ENCODE measurements at places on chromosomes 11 and 22. TPM values are rescaled to one million over a fixed set of nuclear protein-coding genes. Genes with fewer than 3 reads are reported as not detected.
A peak's percentile ranks its signal among the peaks of the same experiment; 100 is the strongest.

The CRYAB gene
- not detected for total RNA-seq

The TTC36 gene
- total RNA-seq, result not detected

The GLB1L3 gene
- 0.09 TPM for total RNA-seq

The HBG2 gene
- total RNA-seq, result not detected

The PHOX2A gene
- not detected for total RNA-seq

The SCN4B gene
- 7.1 TPM for total RNA-seq

The TBX10 gene
- not detected for total RNA-seq

The LIN7C gene
- total RNA-seq, result 44.5 TPM

The GRM5 gene
- not detected for total RNA-seq

GRCh38 chr11:18527512-18527911 is 770 bp upstream of the TSG101 start:
- no peak for DNase-seq
- H3K4me3 ChIP-seq, result peak overlapping the region; percentile 89
- H3K27me3 ChIP-seq, result no peaks in the 10 kb centered on the region
- H3K4me1 ChIP-seq, result peaks cover 3% of the 10 kb centered on the region
- H3K27ac ChIP-seq, result peak overlapping the region; percentile 96
- H3K36me3 ChIP-seq, result no peaks in the 10 kb centered on the region

DNA sequence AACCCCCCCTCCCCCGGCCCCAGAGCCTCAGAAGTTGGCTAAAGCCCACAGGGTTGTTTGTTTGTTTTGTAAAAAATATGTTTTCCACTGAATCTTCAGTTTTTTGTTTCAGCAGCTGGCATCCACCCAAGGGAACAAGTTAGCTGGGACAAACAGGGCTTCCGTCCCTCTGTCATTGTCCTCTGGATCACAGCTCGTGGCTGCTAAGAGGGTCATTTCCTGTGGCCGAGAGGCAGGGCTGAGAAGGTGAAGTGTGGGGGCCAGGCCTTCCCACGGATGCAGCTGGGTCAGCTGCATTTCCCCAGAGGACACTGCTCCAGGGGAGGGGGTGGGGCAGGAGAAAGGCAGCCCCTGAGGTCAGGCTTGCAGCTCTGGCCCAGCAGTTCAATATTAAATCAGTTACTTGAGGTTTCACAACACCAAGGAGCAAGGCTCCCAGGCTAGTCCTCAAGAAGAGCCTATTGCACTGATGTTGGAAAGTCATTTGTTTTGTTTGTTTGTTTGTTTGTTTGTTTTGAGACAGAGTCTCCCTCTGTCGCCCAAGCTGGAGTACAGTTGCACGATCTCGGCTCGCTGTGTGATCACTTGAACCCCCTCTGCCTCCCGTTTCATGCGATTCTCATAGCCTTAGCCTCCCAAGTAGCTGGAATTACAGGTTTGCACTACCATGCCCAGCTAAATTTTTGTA is 34.4 kb upstream of the SMTN start:
- no peaks in the 10 kb centered on the region for H3K27me3 ChIP-seq
- H3K4me1 ChIP-seq, result peaks cover 17% of the 10 kb centered on the region
- H3K27ac ChIP-seq, result peak overlapping the region; percentile 23
- no peak overlapping the region for H3K4me3 ChIP-seq
- no peaks in the 10 kb centered on the region for H3K36me3 ChIP-seq

DNA sequence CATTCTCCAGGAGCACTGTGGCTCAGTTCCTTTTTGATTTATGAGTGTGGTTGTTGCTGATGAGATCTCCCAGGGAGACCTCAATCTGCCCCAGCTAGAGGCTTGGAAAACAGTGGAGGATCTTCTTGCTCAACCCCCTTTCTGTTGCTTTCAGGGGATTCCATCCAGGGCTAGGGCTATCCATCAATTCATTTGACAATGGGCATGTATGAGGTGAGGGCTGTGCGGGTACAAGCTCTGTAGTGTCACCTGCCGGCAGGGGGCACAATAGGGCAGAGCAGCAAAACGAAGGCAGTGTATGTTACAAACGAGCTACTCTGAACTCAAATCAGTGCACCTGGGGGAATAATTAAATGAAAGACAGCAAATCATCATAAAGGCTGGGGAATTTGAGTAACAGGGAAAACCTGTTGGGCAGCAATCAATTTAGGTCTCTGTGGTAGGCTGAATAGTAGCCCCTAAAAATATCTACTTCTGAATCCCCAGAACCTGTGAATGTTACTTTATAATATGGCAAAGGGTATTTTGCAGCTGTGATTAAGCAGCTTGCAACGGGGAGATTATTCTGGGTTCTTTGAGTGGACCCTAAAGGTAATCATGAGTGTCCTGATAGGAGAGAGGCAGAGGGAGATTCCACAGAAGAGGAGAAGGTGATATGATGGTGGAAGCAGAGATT is 170.3 kb upstream of the ZBED5 start:
- H3K4me1 ChIP-seq, result no peaks in the 10 kb centered on the region
- DNase-seq, result peak; percentile 76
- no peak overlapping the region for H3K4me3 ChIP-seq
- no peaks in the 10 kb centered on the region for H3K27me3 ChIP-seq
- no peak overlapping the region for H3K27ac ChIP-seq

- no peak overlapping the region for H3K27ac ChIP-seq
- H3K36me3 ChIP-seq, result no peaks in the 10 kb centered on the region
- DNase-seq, result no peak
- H3K4me1 ChIP-seq, result peaks cover 2% of the 10 kb centered on the region
- H3K4me3 ChIP-seq, result no peak overlapping the region
These were observed 4.2 kb downstream of the SSH3 start for GRCh38 chr11:67307545-67308001.

- peak; percentile 48 for DNase-seq
- H3K4me1 ChIP-seq, result peaks cover 11% of the 10 kb centered on the region
- no peaks in the 10 kb centered on the region for H3K36me3 ChIP-seq
These were observed 1060.1 kb downstream of the NTM start for GRCh38 chr11:132430429-132431062.

DNA sequence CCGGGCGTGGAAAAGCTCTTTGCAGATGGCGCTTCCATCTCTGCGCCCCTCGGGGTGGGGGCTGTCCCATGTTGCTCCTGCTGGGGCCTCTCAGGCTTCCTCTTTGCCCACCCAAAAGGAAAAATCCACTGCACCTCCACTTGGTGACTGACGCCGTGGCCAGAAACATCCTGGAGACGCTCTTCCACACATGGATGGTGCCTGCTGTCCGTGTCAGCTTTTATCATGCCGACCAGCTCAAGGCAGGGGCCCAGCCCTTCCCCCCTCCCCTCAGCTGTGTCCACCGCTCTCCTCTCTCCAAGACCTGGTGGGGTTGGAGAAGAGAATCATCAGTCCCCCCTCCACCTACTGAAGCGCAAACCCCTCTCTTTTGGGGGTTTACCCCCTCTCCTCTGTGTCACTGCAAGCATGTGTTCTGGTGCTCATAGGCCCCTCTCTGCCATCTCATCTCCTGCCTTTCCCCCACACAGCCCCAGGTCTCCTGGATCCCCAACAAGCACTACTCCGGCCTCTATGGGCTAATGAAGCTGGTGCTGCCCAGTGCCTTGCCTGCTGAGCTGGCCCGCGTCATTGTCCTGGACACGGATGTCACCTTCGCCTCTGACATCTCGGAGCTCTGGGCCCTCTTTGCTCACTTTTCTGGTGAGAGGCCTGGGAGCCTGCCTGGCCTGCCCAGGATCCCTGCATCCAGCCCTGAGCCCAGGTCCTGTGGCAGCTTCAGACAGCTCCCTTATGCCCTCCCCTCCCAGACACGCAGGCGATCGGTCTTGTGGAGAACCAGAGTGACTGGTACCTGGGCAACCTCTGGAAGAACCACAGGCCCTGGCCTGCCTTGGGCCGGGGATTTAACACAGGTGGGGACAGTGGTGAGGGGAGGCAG is 1.8 kb downstream of the LARGE2 start:
- DNase-seq, result peak; percentile 2
- no peak overlapping the region for H3K27ac ChIP-seq
- peaks cover 10% of the 10 kb centered on the region for H3K27me3 ChIP-seq
- H3K4me1 ChIP-seq, result peaks cover 26% of the 10 kb centered on the region

DNA sequence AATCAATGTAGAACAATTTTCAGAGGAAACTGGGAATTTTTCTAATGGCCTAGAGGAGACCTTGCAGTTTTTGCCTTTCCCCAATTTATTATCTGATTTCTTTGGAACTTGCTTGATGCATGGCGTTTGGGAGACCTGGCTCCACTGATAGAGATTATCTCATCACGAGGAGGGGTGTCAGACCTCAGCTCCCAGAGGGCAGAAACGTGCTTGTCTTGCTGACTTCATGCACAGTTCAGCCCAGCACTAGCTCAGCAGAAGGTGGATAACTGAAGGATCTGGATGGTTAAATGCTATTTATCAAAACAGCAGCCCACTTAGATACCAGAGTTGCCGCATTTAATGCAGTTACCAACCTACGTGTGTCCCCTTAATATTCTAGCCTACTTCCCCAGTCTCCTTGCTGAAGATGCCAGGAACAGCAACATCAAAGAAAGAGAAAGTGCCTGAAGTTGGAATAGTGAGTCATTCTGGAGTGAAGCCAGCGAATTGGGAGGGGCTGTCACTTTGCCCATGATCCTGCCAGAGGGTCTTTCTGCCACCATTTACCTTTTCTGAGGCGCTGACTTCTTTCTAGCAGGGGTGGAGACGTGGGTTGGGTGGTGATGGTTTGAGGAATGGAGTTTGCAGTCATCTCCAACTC is 133.5 kb upstream of the CADM1 start:
- H3K36me3 ChIP-seq, result no peaks in the 10 kb centered on the region
- H3K27me3 ChIP-seq, result no peaks in the 10 kb centered on the region
- H3K4me3 ChIP-seq, result no peak overlapping the region
- peaks cover 19% of the 10 kb centered on the region for H3K4me1 ChIP-seq
- no peak for DNase-seq

DNA sequence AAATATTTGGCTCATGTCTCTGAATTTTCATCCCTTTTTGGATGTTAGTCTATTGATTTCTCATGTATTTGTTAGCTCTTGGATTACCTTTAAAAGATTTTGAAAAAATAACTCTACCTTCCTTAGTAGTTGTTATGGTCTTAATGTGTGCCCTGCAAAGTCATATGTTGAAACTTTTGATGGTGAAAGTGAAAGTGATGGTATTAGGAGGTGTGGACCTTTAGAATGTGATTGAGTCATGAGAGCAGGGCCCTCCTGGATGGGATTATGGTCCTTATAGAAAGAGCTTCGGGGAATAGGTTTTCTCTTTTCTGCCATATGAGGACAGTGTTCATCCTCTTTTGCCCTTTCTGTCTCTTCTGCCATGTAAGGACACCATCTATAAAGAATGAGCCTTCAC is 33.6 kb upstream of the MPPED2 start:
- no peaks in the 10 kb centered on the region for H3K27me3 ChIP-seq
- no peak overlapping the region for H3K4me3 ChIP-seq
- no peak for DNase-seq

GRCh38 chr11:106765469-106766258 is 252.6 kb downstream of the GUCY1A2 start:
- no peaks in the 10 kb centered on the region for H3K4me1 ChIP-seq
- H3K4me3 ChIP-seq, result no peak overlapping the region
- H3K27ac ChIP-seq, result no peak overlapping the region
- H3K27me3 ChIP-seq, result no peaks in the 10 kb centered on the region
- DNase-seq, result no peak

DNA sequence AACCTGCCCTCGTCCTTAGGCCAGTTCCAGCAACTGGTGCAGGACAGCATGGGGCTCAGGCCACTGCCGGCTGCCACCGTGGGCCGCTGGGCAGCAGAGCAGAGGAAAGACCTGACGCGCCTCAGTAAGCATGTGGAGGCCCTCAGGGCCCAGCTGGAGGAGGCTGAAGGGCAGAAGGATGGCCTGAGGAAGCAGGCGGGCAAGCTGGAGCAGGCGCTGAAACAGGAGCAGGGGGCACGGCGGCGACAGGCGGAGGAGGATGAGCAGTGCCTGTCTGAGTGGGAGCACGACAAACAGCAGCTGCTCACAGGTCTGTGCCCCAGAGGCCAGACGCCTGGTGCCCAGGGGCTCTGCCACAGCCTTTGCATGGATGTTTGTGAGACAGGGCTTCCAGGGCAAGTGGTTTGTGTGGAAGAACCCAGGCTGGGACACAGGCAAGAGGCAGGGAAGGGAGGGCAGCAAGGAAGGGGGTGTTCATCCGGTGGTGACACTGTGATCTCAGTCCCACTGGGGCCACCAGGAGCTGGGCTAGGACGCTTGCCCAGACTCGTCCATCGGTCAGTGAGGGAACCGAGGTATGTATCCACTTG is 13.9 kb downstream of the CCDC157 start:
- no peaks in the 10 kb centered on the region for H3K36me3 ChIP-seq
- DNase-seq, result no peak
- no peak overlapping the region for H3K27ac ChIP-seq

- peak; percentile 1 for DNase-seq
- no peaks in the 10 kb centered on the region for H3K36me3 ChIP-seq
- no peaks in the 10 kb centered on the region for H3K27me3 ChIP-seq
These were observed 12.4 kb upstream of the SLC39A13 start for GRCh38 chr11:47396049-47396320.

DNA sequence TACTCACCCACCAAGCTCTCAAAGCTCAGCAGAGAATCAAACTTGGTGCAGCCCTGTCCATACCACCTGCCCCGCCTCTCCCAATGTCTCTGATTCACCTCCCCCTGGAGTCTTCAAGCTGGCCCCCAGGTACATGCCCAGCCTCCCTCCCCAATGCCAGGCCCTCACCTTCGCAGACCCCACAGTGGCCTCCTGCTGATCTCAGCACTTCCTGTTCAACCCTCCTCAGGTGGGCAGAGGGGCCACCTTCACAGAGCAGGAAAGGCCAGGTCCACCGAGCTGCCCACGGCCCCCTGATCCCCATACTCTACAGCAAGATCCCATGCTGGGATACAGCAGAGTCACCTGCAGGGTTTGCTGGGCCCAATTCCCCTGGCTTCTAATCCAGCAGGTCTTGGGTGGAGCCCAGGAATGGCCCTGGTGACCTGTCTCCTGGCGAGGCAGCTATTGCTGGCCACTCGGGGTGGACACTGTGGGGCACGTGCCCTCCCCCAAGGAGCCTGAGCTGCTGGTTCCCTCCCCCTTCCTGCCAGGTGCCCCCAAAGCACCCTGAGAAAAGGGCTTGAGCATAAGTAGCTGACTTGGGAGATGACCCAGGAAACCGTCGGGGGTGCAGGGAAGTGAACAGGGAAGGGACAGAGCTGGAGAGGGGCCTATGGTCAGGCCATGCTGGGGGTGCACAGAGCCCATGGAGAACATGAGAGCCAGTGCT is 150.7 kb downstream of the BRD1 start:
- H3K4me3 ChIP-seq, result no peak overlapping the region
- H3K4me1 ChIP-seq, result peaks cover 9% of the 10 kb centered on the region
- H3K27me3 ChIP-seq, result peaks cover 45% of the 10 kb centered on the region
- no peak overlapping the region for H3K27ac ChIP-seq
- no peak for DNase-seq

DNA sequence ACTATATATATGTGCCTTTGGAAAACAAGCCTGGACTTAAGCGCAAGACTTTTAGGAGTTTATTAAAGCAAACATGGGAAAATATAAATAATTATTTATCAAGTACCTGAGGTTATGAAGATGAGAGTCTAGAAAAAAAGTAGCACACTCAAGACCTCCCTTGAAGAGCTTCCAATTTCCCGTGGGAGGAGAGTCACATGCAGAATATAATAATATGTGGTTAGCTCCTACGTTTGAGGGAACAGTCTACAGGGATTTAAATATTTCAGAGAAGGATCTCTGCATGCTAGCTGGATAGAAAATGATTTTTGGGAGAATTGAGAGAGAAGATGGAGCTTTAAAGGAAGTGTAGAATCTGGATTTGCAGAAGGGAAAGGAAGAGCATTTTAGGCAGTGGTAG is 183.8 kb downstream of the SWAP70 start:
- no peaks in the 10 kb centered on the region for H3K27me3 ChIP-seq
- no peak overlapping the region for H3K4me3 ChIP-seq
- no peaks in the 10 kb centered on the region for H3K4me1 ChIP-seq
- DNase-seq, result no peak
- H3K36me3 ChIP-seq, result no peaks in the 10 kb centered on the region

GRCh38 chr11:65907878-65908277 is 7.7 kb upstream of the FOSL1 start:
- DNase-seq, result no peak
- H3K27me3 ChIP-seq, result peaks cover 67% of the 10 kb centered on the region
- H3K4me3 ChIP-seq, result no peak overlapping the region
- no peaks in the 10 kb centered on the region for H3K4me1 ChIP-seq
- H3K36me3 ChIP-seq, result no peaks in the 10 kb centered on the region
